ENCODE measurements at places on chromosomes 6 and 20.

GRCh38 chr6:80547827-80548226, 441.4 kb downstream of the BCKDHB start:
- DNase-seq: no peak

GRCh38 chr6:47252633-47253032, 57.1 kb downstream of the TNFRSF21 start:
- DNase-seq: no peak

GRCh38 chr20:63691711-63692435, 4.6 kb upstream of the TNFRSF6B start:
- no peak for DNase-seq

GRCh38 chr6:89145091-89145955, 532 bp upstream of the PM20D2 start:
- peak; percentile 39 for DNase-seq

DNA sequence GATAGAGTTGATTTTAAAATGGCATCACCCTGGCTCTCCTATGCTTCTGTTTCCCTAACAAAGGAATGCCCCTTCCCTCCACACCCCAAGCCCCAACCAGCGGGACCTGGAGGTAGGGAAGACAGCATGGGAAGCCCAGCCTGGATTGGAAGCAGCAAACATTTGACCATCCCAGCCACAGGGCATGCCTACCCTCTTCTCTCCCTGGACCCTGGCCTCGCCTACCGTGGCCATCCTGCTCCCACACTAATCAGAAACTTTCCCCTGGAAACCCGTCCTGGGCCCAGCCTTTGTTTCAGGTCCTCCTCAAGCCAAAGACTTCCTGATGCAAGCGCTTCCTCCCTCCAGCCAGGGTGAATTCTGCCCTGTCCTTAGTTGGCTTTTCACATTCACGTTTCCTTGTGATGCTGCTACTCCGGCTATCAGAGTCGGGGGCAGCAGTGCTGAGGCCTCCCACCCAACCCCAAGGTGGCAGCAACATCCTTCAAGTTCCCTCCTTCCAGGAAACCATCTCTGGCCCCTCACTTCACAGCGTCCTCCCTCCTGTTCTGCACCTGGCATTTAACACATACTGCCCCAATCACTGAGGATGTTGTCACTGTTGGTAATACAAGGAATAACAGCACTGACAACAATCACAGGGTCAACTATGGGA, 18.2 kb upstream of the ANGPT4 start:
- no peak for DNase-seq

- no peak for DNase-seq
Measured at GRCh38 chr6:157266274-157267101, 56.8 kb downstream of the TMEM242 start.

DNA sequence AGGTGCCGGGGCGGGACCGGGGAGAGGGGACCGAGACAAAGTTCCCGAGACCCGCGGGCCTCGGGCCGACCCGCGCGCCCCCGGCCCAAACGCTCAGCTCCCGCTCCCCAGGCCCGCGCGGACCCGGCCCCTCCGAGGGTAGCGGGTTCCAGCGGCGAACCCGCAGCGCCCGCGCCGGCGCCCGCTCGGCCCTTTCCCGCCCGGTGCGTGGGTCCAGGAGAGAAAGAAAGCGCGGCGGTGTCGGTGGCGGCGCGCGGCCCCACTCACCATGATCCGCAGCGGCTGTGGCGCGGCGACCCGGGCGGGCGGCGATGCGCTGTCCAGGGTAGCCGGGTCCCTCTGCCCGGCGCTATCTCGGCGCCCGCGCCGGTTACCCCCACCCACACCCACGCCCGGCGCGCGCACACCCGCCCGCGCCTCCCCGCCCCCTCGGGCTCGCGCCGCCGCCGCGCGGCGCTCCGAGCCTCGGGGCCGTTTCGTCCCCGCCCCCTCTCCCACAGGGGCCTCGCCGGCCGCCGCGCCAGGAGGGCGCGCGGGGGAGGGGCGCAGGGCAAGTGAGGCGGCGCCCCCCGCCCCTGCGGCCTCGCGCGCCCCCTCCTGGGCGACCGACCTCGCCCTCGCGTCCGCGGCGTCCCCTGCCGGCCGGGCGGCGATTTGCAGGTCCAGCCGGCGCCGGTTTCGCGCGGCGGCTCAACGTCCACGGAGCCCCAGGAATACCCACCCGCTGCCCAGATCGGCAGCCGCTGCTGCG, at the start of gene ELOVL2:
Gene ELOVL2, minus strand, starts transcription at position 345 of the 751 bp plus-strand sequence. Its CDS starts 75 bp downstream, at position 270.
- DNase-seq: no peak

DNA sequence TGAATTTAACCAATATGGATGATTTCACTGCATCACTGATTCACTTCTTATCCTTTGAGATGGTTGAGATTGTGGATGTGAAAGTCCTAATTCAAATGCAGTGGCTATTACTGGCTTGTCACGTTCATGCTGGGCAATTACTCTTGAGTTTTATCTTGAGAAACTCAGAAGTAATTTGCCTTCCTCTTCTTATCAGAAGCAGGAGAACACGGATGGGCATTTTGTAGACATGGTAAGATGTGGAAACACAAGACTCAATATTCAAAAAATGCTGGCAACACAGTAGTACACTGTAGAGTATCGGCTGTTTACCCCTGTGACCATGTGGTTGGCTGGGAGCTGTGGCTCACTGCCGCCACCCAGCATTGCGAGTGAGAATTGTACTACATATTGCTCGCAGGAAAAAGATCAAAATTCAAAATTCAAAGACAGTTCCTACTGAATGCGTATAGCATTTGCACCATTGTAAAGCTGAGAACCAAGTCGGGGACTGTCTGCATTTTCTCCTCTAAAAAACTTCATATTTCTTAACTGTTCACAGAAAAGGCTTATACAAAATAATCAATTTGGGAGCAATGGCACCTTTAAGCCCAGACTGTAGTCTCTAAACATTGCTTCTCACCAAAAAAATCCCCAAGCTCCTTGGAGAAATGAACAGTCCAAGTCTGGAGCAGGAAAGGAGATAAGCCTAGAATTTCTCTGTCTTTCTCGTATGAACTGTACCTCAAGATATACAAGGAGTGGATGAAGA, 61.9 kb upstream of the ELOVL5 start:
- DNase-seq: peak; percentile 60

DNA sequence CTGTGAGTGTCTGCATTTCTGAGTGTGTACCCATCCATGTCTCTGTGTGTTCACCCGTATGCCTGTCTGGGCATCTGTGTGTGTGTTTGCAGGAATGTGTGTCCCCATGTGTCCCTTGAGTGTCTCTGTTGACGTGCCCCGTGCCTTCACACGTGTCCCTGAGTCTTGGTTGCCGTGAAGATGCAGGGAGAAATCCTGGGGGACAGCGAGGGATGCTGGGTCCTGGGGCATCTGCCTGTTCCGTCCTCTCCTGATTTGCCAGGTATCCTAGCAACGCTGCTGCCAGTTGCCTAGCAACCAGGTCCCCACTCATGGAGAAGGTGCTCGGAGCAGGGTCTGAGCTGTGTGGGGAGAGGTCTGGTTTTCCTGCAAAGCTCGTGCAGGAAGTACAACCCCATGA, 6.0 kb upstream of the LKAAEAR1 start:
- DNase-seq: no peak

- no peak for DNase-seq
Measured at GRCh38 chr20:34458631-34459030, 57.6 kb upstream of the DYNLRB1 start.

DNA sequence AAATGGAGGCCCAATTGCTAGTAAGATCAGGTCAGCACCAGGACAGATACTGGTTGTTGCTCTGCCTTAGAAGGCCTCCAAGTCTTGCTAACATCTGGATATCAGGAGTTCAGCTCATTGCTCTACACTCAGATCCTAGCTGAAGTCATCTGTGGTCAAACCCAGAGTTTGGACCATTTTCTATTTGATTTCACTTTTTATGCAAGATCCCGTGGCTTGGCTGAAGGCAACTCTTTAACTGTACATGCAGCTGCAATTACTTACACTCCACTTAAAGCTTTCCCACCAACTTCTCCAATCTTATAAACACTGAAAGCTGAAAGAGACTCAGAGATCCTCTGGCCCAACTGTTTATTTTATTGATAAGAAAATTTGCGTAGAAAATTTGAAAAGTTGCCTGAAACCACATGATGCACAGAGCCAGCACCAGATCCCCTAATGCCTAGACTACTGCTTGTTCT, 2.7 kb downstream of the SLC17A2 start:
- no peak for DNase-seq

DNA sequence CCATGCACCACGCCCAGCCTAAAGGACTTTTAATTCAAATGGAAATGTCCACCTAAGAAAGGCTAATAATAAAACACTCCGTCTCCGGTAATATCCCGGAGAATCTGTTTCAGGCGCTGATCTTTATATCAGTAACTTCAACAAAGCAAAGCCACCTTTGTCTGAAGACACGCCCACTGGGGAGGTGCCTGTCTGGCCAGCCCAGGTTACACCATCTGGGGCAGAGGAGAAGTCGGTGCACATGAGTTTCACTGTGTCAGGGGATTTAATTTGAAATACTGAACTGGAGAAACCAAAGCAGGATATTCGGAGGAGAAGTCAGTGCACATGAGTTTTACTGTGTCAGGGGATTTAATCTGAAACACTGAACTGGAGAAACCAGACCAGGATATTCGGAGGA, 9.4 kb downstream of the SERPINB6 start:
- no peak for DNase-seq

GRCh38 chr20:4740774-4741431, 19.2 kb downstream of the PRND start:
- peak; percentile 43 for DNase-seq

DNA sequence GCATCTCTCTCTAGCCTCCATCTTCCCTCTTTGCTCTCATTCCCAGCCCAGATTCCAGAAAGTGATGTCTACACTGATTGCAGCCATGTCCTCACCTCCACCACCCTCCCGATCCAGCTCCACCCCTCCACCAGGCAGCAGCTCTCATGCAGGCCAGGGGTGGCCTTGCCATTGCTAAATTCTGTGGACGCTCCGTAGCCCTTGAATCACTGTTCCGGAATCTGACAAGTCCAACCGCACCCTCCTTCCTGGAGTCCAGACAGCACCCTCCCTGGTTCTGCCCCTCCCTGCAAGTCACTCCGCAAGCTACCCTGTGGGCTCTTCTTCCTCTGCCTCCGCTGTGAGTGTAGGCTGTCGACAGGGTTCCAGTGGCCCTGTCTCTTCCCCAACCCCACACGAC, 26.2 kb downstream of the TNXB start:
- DNase-seq: no peak

GRCh38 chr20:62347445-62347844, 19.7 kb downstream of the LAMA5 start:
- DNase-seq: no peak

GRCh38 chr20:53763707-53764414, 170.2 kb upstream of the ZNF217 start:
- DNase-seq: no peak

DNA sequence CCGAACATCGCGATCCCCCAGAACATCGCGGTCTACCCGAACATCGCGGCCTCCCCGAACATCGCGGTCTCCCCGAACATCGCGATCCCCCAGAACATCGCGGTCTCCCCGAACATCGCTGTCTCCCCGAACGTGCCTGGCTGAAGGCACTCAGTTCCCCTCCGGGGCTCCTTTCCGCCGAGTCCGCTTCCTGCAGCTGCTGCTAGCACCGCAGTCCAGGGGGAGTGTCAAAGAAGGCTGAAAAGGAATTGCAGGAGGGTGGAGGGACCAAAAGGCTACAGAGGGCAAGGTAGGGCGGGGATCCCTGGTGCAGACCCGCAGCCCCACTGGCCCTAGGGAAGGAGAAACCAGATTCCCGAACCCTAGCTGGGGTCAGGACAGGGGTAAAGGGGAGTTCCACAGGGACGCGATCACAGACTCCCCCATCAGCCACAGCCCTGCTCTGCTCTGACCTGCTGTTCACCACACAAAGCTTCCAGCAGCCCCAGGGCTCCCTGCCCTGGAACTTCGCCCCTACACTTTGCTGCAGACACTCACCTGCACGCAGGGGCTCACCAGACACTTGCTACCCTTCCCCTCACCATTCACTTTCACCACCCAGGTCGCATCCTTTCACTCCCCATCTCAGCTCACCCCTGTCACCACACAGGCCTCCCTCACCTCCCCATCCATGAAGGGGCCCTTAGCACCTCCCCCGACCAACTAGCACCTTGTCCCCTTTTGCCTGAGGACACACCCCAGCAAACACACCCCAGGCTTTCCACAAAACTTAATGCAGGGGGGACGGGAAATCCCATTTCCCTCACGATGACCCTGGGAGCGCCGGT, 1.7 kb downstream of the ULBP1 start:
- DNase-seq: peak; percentile 33

GRCh38 chr6:134094441-134094840, 42.0 kb upstream of the SLC2A12 start:
- no peak for DNase-seq

DNA sequence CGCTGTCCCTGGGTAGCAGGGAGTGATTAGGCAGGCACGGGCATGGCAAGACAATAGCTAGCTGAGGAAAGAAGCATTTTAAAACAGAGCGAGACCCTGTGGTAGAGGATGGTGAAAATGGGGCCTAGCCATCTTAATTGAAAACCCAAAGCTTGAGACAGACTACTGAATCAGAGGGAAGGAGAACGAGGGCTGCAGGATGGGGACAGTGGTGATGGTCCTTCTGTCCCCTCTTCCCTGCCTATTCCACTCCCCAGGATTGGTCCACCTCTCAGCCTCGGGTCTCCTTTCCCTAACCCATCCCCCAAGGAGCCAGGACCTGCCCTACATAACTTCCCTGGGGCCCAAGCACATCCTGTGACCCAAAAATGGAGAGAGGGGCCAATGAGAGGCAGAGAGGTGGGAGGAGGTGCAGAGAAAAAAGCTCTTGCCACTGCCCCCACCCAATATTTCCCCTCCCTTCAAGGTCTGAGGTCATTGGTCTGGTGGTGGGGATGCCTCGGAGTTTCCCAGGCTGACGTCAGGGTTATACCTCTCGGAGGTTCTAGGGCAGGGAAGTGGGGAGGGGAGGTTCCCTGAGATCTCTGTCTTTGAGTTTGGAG, 884 bp upstream of the CUTA start:
- peak; percentile 80 for DNase-seq

DNA sequence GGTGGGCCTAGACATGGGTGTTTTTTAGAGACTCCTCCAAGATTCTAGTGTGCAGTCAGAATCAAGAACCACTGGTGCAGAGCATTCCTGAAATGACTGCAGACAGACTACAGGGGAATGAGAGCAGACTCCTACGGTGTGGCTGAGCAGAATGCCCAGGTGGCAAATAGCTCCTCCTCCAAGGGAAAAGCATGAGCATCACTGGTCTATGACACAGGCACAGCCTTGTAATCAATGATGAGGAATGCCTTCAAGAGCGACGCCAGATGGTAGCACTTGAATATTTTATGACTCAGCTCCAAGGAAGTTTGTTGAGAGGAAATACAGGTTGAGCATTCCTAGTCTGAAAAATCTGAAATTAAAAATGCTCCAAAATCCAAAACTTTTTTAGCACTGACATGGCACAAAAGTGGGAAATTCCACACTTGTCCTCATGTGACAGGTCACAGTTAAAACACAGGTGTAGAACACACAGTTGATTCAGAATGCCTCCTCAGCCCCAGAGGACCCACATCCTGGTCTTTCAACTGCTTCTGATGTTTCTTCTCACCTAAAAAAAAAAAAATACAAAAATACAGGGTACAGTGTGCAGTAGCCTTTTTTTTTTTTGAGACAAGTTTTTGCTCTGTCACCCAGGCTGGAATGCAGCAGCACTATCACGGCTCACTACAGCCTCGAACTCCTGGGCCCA, 10.6 kb upstream of the FAM8A1 start:
- DNase-seq: peak; percentile 36

- no peak for DNase-seq
Measured at GRCh38 chr6:37083243-37084138, 78.0 kb downstream of the FGD2 start.

All from central memory CD4-positive, alpha-beta T cell (primary cell).